ENCODE measurements at places on chromosomes 11 and 22.
A peak's percentile ranks its signal among the peaks of the same experiment; 100 is the strongest.

DNA sequence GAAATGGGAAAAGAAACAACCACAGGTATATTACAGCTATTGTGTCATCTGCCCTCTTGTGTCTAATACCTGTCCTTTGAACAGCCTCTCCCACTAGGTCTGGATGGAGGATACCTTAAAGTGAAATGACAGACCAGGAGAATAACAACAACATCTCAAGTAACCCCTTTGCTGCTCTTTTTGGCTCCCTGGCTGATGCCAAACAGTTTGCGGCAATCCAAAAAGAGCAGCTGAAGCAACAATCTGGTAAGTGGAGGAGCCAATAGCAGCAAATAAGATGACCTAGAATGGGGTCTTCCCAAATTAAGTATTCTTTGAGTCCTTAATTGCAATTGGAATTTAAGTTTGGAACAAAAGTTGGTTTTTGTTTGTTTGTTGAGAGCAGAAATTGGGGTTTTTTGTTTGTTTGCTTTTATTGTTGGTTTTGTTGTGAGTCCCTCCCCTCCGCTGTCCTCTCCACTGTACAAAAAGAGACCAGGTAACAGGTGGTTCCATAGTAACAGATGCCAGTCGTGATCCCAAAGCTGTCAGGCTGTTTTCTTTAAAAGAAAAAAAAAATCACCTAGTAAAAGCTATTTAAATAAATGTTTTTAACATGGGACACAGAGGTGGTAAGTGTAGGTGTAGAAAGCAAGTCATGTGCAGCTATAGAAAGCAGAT lies 5.7 kb downstream of the UBE4A start:
- no peak for DNase-seq

DNA sequence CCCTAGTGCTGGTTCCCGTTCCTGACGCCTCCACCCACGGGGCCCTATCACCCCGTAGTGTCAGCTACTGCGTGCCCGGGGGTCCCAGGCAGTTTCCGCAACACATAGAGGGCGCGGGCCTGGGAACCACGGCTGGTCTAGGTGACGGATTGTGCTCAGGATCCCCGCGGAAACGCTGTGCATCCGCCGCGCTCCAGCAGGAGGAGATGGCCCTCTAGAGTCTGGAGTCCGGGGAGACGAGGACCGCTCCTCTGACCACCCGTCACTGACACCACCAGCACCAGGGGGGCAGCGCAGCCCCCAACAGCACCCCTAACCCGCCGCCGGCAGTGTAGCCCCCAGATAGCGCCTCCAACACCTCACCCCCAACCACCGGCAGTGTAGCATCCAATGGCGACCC lies 4.4 kb upstream of the RFPL3 start:
- DNase-seq, result no peak

- no peak for DNase-seq
Measured at GRCh38 chr11:86106916-86107315, 38.0 kb upstream of the PICALM start.

- DNase-seq, result no peak
Measured at GRCh38 chr22:48782326-48782725, 1045.3 kb downstream of the BRD1 start.

- DNase-seq, result no peak
Measured at GRCh38 chr11:123523539-123523938, 93.5 kb downstream of the GRAMD1B start.

DNA sequence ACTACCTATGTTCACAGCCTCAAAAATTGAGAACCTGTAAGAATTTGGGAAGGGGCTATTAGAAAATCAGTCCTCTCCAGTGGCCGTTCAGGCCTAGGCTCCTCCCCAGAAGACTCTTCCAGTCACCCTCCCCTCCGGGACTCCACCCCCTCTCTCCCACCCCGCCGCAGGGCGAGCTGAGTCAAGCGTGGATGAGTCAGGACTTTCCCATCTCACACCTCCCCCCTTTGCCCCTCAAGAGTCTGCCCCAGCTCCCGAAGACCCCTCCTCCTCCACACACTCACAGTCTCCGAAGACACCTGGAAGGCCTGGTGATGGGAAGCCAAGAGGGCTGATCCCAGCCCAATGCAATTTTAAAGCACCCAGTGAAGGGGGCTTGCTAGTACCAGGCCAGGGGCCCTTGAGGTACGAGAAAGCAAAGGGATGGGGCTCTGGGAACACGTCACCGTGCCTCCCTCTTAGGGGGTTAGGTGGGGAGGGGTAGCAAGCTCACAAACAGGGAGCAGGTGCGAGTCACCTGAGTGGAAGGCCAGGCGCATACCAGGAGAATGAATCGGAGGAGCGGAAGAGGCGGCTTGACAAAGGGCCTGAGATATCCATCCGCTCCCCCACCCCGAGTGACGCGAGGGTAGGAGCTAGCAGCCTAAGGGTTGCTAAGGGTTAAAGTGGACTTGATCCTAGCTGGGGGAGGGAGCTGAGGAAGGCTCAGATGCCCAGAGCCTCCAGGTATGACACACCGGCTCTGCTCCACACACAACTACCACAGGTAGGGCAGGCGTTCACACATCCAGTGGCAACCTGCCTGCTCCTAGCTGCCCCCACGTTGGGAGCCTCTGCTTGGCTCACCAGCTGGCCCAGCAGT lies 13.6 kb downstream of the BCL9L start:
- DNase-seq, result peak; percentile 84

DNA sequence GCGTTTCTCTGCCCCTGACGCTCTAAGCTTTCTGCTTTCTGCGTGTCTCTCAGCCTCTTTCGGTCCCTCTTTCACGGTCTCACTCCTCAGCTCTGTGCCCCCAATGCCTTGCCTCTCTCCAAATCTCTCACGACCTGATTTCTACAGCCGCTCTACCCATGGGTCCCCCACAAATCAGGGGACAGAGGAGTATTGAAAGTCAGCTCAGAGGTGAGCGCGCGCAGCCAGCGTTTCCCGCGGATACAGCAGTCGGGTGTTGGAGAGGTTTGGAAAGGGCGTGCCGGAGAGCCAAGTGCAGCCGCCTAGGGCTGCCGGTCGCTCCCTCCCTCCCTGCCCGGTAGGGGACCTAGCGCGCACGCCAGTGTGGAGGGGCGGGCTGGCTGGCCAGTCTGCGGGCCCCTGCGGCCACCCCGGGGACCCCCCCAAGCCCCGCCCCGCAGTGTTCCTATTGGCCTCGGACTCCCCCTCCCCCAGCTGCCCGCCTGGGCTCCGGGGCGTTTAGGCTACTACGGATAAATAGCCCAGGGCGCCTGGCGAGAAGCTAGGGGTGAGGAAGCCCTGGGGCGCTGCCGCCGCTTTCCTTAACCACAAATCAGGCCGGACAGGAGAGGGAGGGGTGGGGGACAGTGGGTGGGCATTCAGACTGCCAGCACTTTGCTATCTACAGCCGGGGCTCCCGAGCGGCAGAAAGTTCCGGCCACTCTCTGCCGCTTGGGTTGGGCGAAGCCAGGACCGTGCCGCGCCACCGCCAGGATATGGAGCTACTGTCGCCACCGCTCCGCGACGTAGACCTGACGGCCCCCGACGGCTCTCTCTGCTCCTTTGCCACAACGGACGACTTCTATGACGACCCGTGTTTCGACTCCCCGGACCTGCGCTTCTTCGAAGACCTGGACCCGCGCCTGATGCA lies at the start of gene MYOD1:
TSS of gene MYOD1 (plus strand) at position 544 of the 910 bp plus-strand sequence. CDS start at position 756, 212 bp downstream.
- DNase-seq, result no peak

DNA sequence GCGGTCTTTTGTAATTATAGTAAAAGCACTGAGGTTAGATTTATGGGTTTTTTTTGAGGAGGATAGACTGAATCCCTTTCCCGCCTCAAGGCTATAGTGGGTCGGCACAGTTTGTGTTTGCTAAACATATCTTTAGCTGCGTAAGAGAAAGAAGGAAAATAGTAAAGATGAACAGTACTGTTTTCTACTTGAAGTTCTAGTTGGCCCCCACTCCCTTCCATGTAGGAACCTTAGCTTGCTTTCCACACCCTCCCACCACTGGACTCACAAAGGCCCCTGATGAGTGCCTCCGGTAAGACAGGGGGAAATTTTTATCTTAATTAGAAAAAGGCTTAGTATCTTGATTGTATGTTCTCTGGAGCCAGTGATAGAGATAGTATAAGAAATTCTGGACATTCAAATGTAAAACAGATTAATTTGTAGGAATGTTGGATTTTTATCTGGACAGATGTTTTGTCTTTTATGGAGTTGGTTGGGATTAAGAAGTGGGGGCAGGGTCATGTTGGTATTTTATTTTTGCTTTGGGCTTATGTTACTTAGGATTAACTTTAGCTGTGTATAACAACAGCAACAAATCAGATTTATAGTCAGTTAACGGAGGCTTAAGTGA lies 49.4 kb downstream of the PTPRJ start:
- no peak for DNase-seq

DNA sequence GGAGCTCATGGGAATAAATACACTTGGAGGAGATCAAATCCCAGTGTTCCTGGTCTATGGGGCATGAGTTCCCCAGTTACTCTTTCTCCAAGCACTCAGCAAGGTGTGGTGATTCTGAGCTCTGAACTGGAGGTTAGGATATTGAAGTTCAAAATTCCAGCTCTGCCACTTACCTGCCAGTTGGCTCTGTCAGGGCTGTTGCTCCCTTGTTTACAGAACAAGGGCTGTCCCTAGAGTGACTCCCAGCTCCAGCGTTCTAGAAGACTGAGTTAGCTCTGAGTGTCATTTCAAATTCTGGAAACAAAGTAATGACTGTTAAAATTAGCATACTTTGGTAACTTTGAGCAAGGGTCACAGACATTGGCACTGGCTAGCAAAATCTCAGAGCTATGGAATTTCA lies 69.7 kb upstream of the ZBED5 start:
- DNase-seq, result no peak

DNA sequence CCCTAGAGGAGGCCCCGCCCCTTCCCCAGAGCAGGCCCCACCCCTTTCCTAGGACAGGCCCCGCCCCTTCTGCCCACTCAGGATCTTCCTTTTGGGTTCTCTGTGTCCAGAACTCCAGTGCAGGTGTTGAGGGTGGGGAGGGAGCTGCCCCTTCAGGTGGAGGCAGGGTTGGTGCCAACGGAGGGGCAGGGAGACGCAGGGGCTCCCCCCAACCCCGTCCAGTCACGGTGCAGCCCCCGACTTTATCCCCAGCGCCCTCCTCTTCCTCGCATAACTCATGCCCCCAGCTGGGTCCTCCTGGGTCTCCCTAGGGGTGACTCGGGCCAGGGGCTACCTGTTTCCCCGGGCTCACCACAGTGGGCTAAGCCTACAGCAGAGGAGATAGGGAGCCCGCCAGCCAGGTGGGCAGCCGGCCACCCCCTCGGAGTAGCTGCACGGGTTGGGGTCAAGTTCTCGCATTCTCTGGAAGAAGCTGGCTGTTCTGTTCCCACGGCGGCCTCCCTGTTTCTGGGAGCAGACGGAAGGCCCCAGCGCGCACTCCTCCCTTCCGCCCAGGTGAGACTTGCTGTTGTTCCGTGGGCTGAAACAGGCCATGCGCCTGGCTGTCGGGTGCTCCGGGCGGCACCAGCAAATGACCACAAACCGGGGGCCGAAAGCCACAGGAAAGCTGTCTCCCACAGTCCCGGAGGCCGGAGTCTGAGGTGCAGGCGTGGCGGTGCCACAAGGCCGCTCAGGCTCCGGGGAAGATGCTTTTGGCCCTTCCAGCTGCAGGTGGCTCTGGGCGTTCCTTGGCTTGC lies 38.9 kb downstream of the MUC2 start:
- no peak for DNase-seq

DNA sequence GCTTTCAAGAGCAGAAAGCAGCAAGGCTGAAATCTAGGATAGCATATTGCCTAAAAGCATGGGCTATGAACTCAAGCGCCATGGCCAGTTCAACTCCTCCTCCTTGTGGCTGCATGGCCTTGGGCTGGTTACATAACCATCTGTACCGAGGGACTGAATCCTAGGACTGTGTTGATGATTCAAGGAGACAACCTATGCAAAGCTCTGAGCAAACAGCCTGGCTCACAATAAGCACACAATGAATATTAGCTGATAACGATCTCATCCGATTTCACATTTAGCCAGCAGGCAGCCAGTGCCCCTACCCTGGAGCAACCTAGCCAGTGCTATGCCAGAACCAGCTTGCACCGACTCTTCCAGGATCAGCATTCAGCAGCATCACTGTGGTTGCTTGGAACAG lies 698.4 kb downstream of the TBC1D22A start:
- no peak for DNase-seq

DNA sequence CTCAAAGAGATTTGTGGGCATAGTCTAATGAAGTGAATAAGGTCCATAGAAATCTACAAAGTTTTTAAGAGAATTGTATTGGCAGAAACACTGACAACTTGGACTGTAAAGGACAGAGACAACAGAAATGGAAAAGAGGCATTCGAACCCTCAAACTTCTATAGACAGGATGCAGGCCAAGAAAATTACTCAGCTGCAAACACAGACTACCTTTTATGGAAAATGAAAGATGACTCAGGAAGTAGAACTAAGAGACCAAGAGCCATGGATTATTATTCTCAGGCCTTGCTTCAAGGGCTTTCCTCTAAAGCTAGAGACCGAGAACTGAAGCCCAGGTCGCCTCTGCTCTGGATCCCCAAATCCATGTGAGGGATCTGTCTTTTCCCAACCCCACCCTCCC lies 3.8 kb upstream of the PELI3 start:
- no peak for DNase-seq

DNA sequence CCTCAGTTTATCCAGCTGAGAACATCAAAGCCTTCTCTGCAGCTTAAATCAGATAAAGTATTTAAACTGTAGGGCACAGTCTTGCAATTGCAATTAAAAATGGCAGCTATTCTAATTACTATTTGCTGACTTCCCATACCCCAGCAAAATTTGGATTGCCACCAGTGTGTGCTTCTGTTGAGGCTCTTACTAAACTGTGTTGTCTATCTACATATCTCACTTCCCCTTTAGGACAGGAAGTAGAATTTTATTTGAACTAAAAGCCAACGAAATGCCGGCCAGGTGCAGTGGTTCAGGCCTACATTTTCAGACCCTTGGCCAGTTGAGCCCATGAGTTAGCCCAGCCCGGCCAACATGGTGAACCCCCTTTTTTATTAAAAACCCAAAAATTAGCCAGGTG lies 7.1 kb downstream of the SAA4 start:
- no peak for DNase-seq

GRCh38 chr11:57638005-57638781 lies 11.5 kb downstream of the YPEL4 start:
- no peak for DNase-seq

GRCh38 chr11:21988477-21988876 lies 204.4 kb upstream of the ANO5 start:
- no peak for DNase-seq

DNA sequence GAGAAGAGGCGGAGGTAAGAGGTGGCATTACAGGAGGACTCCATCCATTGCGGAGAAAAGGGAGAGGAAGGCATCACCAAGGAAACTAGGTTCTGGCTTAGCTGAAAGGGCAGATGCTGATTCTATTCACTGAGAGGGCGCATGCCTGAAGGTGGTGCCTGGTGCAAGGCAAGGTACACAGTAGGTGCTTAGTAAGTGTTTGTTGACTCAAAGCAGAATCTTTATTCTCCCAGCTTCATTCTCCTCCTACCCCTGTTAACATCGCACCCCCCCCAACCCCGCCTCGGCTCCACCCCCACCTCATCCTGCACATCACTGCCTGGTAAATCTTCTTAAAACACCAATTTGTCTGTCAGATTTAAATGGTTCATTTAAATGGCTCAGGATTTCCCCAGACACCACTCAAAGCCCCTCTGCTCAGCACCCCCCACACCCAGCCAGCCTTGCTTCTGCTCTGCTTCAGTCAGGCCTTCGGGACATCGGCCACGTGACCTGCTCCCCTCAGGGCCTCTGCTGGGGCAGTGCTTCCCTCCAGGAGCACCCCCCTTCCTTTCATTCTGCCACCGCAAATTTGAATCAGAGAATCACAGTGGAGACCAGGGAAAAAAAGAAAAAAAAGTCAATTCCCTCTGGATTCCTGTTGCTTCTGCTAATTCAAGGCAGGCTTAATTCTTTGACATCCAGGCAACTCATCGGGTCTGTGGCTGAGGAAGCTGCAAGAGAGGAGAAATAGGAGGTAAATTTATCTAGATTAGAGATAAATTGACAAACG lies 17.8 kb upstream of the RCN1 start:
- DNase-seq, result no peak

Measured in activated CD4-positive, alpha-beta T cell treated with anti-CD3 and anti-CD28 coated beads, Interleukin-2, amount 50 U/mL, for 16 hours (primary cell).